ENCODE measurements at places on chromosomes 1 and 21.

GRCh38 chr1:40162753-40163441 is 1.7 kb downstream of the RLF start:
- no peak for DNase-seq

DNA sequence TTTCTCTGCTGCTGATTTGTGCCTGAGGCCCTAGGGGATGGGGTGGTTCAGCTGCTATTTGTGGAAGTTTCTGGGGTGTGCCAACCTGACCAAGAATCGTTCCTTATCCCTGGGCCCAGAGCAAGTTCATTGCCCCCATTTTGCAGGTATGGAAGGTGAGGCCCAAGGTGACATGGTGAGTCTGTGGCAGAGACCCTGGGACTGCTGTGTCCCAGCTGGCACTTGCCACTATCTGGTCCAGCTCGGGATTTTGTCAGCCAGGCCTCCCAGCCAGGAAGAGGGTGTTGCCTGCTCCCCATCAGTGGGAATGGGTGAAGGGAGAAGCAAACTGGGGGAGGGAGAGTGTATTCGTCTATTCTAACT is 18.9 kb upstream of the LRP8 start:
- peak; percentile 40 for DNase-seq

- no peak for DNase-seq
These were observed 15.0 kb upstream of the GALNT2 start for GRCh38 chr1:230052018-230052417.

DNA sequence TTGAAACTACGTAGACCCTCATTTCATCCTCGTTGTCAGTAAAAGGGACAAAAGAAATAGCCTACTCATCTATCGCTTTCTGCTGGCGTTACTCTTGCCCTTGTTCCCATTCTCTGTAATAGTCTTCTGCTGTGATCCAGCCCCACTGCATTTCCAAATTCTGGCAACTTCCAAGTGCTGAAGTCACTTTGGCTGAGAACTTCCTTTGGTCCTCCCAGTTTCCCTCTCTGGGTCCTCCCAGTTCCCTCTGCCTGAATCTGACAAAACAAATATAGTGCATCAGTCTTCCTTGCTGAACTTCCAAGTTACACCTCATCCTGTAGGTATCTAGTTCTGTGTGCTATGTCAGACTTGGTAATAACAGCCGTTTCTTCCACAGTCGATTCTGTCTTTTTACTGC is 47.0 kb upstream of the PLA2G4A start:
- DNase-seq, result no peak

- no peak for DNase-seq
These were observed 155.4 kb downstream of the URB2 start for GRCh38 chr1:229781453-229781852.

DNA sequence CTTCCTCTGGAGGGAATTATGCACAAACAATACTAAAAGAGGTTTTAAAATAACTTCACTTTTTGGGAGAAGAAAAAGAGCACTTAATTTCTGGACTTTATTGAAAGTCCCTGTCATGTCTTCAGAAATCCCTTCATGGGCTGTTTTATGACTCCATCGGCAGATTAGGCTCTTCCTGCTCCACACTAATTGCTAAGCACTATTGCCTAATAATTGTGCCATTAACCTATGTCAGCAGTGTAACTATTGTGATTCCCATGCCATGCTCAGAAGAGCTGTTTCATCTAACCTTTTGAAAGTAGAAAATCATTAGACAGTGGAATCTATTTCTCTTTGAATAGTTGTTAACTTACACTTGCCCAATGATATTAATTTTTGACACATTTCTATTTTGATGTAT is 489.3 kb upstream of the RUNX1 start:
- DNase-seq, result no peak

DNA sequence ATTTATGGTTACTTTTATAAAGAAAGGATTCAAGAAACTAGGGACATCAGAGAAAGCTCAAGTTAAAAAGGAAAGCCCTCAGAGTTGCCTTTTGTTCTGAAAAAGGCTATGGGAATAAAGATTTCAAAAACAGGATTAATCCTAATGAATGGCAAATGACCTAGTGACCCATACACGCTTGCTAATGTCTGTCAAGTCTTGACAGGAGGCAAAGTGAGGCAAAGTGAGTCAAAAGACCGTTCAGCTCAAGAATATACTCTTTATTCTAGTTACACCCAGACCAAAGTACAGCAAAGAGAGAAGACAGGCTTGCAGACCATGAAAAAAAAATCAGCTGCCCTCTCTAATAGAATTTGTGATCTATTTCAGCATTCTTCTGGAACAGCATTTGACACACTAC is 3.5 kb downstream of the ZNF436 start:
- no peak for DNase-seq

DNA sequence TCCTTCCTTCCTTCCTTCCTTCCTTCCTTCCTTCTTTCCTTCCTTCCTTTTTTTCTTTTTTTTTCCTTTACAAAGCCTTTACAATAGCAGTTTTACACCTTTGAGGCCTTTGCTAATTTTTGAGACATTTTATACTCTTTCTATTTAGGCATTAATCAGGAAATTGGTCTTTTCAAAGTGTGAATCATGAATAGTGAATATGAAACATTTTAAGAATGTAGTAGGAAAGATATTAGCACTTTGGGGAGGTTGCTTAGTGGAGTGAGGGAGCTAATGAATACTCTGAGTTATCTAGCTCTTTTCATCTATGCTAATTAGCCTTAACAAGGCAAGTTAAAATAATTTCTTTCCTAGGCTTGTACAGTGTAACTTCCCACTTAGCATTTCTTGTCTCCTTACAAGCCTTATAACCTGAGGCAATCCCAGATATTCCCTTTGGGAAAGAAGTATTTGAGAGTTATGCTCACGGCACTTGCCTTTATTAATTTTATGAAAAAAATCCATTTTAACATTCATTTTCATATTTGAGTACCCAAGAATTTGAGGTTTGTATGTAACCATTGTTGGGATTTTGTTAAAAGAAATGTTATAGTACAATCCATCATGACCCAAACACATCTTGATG is 122.6 kb downstream of the NTNG1 start:
- DNase-seq, result no peak

DNA sequence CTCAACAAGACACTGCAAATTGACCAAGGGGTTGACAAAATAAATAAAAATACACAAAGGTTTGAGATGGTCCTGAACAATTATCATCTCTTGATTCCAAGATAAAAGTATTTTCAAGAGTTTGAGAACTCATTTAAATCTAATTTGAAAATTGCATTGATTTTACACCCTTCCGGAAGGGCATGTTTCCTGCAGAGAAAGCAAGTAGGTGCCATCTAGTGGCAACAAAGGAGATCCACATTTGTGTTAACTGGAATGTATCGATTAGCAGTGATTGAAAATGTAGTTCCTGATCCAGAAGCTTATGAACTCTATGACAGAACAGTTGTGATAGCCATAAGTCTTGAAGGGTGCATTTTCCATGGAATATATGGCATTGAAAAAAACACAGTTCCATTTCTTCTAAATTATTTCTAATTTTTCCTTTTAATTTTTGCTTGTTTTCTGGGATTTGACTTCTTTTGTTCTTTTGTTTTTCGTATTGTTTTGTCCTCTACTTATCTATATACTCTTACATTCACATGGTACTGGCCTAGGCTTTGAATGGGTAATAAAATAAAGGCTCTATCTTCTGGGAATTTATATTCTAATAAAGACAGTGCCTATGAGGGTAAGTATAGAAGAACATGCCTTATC is 143.7 kb downstream of the DNM3 start:
- no peak for DNase-seq

GRCh38 chr1:219938706-219939105 is 10.3 kb upstream of the SLC30A10 start:
- no peak for DNase-seq

DNA sequence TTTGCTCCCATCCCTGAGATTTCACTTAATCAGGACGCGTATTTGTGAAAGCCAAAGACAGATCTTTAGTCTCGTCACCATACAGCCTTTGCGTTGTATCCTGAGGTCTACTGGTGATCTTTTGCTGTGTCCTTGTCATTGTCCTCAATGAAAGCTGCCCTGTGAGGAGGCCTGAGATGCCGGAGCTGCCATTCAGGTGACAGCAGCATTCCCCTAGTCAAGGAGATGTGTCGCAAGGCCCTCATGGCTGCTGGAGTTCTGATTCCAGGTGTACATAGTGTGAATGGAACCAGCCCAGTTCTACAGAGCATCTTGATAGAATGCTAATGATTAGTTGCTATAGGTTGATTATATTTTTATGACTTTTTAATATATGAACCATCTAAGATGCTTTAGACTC is 24.1 kb downstream of the TTF2 start:
- DNase-seq, result no peak

DNA sequence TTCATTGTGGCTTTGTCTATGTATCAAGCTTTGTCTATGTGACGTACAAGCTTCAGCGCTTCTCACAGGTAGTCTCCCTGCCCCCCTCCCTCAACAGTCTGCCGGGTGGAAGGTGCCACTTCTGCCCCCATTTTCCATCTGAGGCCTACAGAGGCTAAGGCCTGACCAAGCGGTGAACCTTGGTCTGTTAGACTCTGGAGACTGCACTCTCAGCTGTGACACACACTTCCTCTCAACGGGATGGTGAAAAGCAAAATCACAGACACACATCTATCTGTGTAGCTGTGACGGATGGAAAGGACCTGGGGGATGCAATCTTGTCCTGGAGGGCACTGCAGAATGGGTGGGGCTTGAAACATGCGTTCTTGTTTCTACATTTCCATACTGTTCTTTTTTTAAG is 152.9 kb upstream of the EDN2 start:
- no peak for DNase-seq

Measured in spleen (tissue), 13 donors.